ENCODE measurements at places on chromosomes 11 and 22.

DNA sequence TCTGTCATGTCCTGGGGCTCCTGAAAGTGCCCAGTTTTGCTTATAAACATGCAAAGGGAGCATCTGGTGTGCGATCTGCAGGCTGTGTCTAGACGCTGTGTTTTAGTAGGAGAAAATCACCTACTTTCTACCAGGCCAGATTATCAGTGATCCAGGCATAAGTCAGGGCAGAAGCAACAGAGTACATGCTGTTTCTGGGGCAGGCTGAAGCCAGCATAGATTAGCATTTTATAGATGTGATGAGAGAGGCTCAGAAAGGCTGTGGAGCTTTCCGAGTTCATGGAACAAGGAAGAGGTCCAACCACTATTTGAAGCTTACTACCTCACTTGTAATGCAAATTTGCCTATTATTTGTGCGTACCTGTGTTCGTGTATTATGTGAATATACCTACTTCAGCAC lies 1208.4 kb upstream of the TENM4 start:
- DNase-seq = no peak

DNA sequence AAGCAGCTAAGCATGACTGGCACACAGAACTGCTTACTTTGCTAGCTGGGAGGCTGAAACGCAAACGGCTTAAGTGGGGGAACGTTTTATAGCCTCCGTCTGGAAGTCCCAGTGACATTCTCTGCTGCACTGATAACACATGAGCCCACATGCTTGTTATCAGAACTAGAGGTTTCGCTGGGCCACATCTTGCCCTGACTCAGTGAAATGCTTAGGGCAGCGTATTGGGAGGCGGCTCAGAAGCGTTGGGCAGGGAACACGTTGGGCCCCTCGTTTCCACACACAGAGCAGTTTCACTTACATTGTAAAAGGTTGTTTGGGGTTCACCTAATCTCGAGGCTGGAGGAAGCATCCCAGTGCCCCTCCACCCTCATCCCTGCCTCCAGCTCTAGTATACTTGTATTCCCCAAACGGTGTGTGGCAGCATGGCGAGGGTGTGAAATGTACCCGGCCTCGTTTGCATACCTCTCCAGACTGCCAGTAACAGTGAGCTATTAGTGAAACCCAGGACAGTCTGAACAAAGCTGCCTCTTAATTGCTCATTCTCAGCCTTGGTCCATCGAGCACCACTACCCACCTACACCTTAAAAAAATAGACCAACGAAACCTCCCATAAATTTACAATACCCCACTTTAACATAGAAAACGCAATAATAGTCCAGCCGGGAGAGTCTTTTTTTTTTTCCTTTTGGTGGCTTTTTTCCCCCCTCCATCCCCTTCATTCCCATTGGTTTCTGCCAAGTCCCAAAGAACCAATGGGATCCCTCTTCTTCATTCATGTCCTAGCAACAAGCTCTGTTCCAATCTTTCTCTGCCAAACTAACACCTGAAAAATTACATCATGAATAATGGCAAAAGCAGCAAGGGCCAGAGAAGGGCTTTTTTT lies 218.8 kb upstream of the SORL1-AS1 start:
- DNase-seq = no peak

DNA sequence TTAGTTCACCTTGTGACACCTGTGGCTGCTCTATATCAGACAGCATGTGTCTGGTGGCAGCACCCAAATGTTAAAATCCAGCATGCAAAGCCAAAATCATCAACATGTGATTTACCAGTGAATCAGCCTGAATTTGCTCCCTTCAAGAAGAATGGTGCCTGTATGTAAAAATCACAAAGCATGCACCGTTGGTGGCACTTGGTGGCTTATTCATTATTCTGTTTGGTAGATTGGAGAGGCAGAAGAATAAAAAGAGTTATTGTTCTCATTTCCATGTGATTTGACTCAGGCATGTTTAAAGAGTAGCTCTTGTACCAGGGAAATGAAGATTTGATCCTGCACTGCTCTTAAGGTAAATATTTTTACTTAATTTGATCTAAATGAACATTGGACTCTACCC lies 143.9 kb upstream of the MPPED2 start:
- no peak for DNase-seq

DNA sequence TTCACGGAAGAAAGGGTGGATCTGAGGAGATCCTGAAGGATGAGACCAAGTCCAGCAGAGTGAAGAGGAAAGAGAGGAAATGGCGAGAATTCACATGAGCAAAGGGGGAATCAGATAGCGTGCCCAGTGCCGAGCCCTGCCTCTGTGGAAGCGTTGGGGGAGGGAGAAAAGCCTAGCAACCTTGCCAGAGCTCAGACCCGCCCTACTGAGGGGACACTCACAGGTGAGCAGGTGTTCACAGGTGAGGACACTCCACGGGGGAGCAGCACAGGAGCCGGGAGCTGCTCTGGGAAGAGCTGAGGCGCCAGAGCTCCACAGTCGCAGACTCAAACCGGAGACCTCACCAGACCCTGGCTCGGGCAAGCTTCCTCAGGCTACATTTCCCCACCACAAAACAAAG lies 56.2 kb downstream of the MICAL3 start:
- no peak for DNase-seq

GRCh38 chr11:72686639-72687220 lies 12.5 kb upstream of the PDE2A start:
- DNase-seq = no peak

DNA sequence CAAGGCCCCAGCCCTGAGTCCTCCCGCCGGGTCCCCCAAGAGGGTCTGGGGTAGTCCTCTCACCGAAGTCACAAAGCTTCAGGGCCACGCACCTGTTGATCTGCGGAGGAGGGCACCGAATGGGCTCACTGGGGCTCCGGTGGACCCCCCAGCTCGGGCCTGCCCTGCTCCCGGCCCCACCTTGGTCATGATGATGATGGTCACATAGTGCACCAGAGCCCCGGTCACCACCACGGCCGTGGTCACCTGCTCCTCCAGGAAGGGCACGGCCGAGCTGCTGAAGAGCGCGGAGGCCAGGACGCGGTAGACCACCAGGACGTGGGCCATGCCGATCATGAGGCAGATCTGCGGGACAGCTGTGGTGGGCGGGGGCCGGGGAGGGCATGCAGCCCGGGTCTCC lies 13.5 kb upstream of the SIGIRR start:
- DNase-seq = no peak

GRCh38 chr22:45452565-45453379 lies 39.3 kb downstream of the RIBC2 start:
- DNase-seq = no peak

GRCh38 chr11:81942646-81943045 lies 791.0 kb downstream of the FAM181B start:
- no peak for DNase-seq

GRCh38 chr11:12159351-12160099 lies 49.1 kb downstream of the MICAL2 start:
- no peak for DNase-seq

DNA sequence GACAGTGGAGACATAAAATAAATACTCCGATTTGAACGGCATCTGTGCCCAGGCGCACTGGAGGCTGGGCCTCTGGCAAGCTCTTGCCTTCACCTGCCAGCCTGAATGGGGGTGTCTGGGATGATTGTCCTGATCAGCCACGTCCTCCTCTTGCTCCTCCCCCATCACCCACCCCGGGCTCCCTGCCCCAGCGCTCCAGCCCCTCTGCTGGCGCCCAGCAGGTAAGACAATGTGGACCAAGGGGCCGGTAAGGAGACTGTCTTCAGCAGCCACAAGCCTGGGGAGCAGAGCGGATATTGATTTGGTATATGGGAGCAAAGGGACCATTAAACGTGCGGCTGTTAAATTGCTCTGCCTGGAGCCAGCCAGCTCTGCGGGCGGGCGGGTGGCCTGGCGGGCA lies 24.9 kb downstream of the WNT11 start:
- DNase-seq = no peak

DNA sequence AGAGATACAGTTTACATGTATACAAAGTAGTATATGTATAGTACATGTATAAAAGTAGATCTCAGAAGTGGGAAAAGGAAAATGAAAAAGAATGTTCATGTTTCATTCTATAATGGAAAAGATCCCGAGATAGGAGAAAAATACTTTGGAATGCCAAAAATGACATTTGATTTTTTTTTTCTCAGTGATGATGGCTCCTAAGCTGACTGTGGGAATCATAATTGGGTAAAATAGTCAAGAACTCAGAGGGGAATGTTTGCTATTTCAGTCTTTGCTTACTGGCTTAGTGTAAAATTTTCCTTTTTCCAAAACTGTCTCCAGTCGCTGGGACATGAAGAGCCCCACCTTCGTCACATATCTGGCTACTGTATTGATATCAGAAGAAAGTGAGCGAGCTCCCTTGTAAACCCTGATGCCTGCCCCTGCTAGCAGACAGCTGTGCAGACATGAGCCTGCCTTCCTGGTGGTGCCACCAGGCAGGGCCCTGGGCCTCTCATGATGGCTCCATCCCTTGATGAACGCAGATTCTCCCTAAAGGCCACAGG lies 944.6 kb downstream of the NTM start:
- no peak for DNase-seq

- no peak for DNase-seq
These were observed 19.7 kb upstream of the CTTN start for GRCh38 chr11:70378506-70379134.

DNA sequence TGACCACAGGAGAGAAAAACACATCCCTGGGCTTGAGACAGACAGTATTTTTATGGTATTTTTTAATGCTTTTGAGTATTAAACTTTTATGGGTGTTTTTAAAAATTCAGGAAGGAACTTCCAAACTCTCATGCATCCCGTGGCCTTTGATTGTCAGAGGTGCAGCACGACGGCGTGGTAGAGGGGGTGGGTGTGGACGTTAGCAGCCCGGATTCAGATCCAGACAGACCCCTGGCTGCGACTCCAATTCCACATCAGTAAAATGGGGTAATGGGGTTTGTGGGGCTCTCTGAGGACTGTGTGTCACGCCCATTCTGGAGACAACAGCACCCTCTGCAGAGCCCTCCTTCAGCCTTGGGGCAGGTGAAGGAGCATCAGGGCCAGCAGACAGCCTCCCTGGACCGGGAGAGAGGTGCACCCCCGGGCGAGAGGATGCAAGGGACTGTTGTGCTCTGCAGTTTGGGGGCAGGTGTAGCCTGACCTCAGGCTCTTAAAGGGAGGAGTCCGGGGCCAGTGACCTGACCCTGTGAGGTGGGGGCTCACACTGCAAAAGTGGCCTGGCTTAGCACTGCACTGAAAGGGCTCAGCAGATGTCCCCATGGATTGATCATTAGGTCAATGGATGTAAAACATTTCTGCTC lies 1024.3 kb downstream of the TBC1D22A start:
- no peak for DNase-seq

DNA sequence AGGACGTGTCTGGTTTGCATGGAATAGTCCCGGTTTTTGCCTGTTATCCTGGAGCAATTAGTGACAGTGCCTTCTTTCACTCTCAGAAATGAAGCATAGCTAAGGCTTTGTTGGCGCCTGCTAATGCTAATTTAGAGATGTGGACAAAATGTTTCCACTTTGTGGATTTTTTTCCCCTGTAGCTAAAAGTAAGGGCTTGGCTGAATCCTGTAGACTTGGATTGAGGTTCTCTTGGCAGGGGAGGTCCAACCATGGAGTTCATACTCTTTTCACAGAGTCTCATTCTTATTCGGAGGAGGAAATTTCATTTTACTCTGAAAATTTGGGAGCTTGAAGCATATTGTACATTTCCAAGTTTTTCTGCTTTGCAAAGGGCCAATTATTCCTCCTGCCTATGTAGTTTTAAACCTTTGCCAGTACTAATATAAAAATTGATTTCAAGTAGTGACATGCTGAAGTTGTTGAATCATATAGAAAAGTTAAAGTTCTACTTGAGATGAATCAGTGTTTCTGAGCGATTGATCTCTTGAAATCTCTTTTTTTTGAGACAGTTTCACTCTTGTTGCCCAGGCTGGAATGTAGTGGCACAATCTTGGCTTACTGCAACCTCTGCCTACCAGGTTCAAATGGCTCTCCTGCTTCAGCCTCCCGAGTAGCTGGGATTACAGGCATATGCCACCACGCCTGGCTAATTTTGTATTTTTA lies 20.0 kb downstream of the PPFIA1 start:
- DNase-seq = no peak

DNA sequence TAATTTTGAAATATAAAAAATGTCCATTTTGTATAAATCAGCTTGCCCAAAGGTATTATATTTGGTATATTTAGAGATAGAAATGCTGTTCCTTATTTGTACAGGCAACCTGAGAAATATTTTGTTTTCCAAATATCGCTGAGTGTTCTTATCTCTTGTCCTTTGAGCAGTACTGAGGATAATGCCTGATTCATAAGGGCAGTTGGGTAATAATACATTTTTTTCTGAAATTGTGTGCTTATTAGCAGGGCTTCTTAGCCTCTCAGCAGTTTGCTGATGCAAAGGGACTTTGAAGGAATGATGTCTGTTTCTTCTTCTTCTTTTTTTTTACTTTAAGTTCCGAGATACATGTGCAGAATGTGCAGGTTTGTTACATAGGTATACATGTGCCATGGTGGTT lies 69.1 kb downstream of the LDLRAD3 start:
- DNase-seq = no peak

GRCh38 chr11:84061726-84062125 lies 775.6 kb upstream of the CCDC90B start:
- no peak for DNase-seq

GRCh38 chr11:84103096-84103495 lies 816.9 kb upstream of the CCDC90B start:
- no peak for DNase-seq

GRCh38 chr11:131546218-131546895 lies 175.9 kb downstream of the NTM start:
- no peak for DNase-seq

GRCh38 chr11:127574478-127574877 lies 573.9 kb upstream of the KIRREL3 start:
- DNase-seq = no peak

DNA sequence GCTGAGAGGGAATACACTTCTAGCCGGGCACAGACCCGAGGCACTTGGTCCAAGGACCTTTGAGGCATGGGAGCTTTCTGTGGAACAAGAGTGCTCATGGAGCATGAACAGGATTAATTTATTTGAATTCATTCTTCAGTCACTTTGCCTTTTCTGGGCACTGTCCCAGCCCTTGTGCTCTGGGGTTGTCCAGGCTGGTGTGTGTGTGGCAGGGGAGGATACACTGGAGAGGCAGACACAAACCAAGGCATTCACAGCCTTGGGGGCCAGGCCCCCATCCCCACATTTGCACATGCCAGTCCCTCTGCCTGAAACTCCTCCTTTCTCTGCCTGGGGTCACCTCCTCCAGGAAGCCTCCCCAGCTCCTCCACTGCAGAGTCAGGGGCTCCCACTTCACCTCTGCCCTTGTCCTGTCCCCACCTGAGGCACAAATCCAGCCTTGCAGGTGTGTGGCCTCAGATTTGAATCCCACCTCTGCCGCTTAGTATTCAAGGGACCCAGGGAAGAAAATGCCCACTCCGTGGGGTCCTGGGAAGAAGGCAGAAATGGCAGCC lies 55.5 kb downstream of the MYO7A start:
- no peak for DNase-seq

- DNase-seq = no peak
These were observed 7.3 kb downstream of the GVQW3 start for GRCh38 chr11:76388408-76388807.

DNA sequence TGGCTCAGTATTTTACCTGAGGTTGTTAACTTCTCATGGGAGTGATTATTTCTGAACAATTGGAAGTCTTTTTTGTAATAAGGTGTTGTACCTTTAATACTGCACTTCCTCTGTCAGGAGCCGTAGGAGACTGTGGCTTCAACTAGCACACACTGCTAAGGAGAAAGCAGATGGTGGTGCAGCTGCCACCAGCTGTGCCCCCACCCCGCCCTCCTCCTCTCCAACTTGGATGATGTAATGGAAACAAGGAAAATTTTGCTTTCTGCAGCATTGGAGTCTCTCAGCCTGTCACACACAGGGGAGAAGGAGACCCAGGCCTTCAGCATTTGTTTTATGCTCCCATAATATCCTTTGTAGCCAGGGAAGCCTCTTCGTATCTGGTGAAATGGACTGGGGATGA lies 91.2 kb downstream of the TEAD1 start:
- no peak for DNase-seq
